Naive B cell (primary cell): ENCODE measurements at places on chromosomes 5 and 9. TPM values are rescaled to one million over a fixed set of nuclear protein-coding genes. Genes with fewer than 3 reads are reported as not detected.

- no peaks in the 10 kb centered on the region for H3K36me3 ChIP-seq
- no peak for DNase-seq
- H3K27ac ChIP-seq, result no peak overlapping the region
- no peaks in the 10 kb centered on the region for H3K27me3 ChIP-seq
- H3K4me3 ChIP-seq, result no peak overlapping the region
Measured at GRCh38 chr5:120843390-120843980, 379.4 kb downstream of the PRR16 start.

GRCh38 chr5:62974623-62975022 is 396.0 kb downstream of the LRRC70 start:
- no peak for DNase-seq
- no peaks in the 10 kb centered on the region for H3K4me1 ChIP-seq
- H3K27ac ChIP-seq, result no peak overlapping the region
- H3K4me3 ChIP-seq, result no peak overlapping the region
- no peaks in the 10 kb centered on the region for H3K27me3 ChIP-seq

DNA sequence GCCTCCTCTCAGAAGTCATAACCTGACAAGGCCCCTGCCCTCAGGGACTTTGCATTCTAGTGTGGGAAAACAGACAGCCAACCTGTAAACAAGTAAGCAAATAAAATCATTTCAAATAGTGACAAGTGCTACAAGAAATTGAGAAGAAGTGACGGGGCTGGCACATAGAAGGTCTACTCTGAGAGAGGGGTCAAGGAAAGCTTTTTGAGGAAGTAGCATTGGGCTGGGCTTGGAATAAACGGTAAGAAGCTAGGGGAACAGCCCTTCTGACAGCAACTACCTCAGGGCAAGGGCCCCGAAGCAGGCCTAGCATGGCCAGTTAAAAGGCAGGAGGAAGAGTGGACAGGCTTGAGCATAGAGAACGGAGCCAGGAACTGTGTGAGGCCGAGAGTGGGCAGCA is 4.8 kb upstream of the SLC2A8 start:
- no peaks in the 10 kb centered on the region for H3K36me3 ChIP-seq
- DNase-seq, result no peak
- peaks cover 5% of the 10 kb centered on the region for H3K4me1 ChIP-seq
- H3K27me3 ChIP-seq, result peaks cover 17% of the 10 kb centered on the region
- H3K4me3 ChIP-seq, result no peak overlapping the region
- H3K27ac ChIP-seq, result no peak overlapping the region

- no peaks in the 10 kb centered on the region for H3K27me3 ChIP-seq
- DNase-seq, result no peak
- H3K4me1 ChIP-seq, result no peaks in the 10 kb centered on the region
- H3K36me3 ChIP-seq, result peaks cover 8% of the 10 kb centered on the region
Measured at GRCh38 chr9:115373000-115373709, 255.2 kb upstream of the TNC start.

DNA sequence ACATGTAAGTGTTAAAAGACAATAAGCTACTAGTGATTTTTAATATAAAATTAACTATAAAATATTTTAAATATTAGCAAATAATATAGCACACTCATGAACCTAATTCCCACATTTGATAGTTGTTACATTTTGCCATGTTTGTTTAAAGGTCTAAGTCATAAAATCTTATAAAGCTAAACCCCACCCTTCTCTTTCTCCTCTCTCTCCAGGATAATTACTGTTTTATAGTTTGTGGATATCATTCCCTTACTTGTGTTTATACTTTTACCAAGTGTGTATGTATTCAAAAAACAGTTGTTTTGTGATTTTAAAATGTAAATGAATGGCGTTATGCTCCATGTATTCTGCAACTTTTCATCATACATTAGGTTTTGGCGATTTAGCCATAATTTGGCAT is 34.2 kb downstream of the LYRM7 start:
- H3K27ac ChIP-seq, result peak overlapping the region; percentile 84
- peaks cover 14% of the 10 kb centered on the region for H3K4me1 ChIP-seq
- DNase-seq, result no peak
- H3K4me3 ChIP-seq, result no peak overlapping the region
- no peaks in the 10 kb centered on the region for H3K36me3 ChIP-seq

- H3K36me3 ChIP-seq, result no peaks in the 10 kb centered on the region
- H3K27me3 ChIP-seq, result peaks cover 51% of the 10 kb centered on the region
- no peak for DNase-seq
- H3K27ac ChIP-seq, result no peak overlapping the region
- no peak overlapping the region for H3K4me3 ChIP-seq
Measured at GRCh38 chr5:176687881-176688280, 40.6 kb downstream of the TSPAN17 start.

- peaks cover 18% of the 10 kb centered on the region for H3K4me1 ChIP-seq
- H3K27ac ChIP-seq, result no peak overlapping the region
- no peak for DNase-seq
- H3K27me3 ChIP-seq, result no peaks in the 10 kb centered on the region
Measured at GRCh38 chr5:113047234-113047633, 70.6 kb downstream of the DCP2 start.

SLC25A48 gene
- polyA plus RNA-seq, result not detected

DNA sequence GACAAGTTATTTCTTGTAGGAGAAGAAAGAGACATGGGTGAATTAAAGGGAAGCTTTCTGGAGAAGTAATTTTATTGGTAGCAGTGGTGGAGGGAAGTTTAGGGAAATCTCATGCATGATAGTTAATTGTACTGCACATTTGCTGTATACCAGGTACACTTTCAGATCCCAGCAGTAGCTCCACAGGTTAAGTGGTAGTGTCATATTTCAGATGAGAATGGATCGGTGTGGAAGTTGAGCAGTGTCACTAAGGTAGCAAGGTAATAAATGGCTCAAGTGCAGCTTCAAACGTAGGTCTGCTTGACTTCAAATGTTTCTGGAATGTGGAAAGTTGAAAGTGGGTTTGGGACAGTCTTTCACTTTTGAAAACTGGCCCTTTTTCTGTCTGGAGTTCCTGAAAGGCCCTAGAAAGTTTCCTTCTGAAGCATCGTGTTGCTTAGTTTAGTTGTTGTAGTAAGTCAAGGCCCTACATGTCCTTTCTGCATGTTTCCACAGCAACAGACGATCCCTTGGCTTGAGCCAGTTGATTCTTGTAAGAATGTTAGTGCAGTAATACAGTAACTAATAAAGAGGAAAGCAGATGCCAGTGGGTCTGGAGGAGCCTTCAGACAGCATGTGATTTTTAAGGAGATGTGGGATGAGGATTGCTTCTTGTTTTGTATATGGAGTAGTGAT is 3.7 kb downstream of the CLTA start:
- no peaks in the 10 kb centered on the region for H3K36me3 ChIP-seq
- peaks cover 51% of the 10 kb centered on the region for H3K4me1 ChIP-seq
- H3K27me3 ChIP-seq, result no peaks in the 10 kb centered on the region

EQTN gene
- polyA plus RNA-seq, result not detected

GRCh38 chr5:33891788-33892619 is at the start of gene ADAMTS12:
Gene ADAMTS12 (minus strand): TSS chr5:33891990. CDS start chr5:33891856, 134 bp downstream.
- peaks cover 62% of the 10 kb centered on the region for H3K27me3 ChIP-seq
- no peak within 1 kb of the TSS for H3K27ac ChIP-seq
- H3K4me1 ChIP-seq, result no peaks in the 10 kb centered on the region
- no peak for DNase-seq
- H3K36me3 ChIP-seq, result no peaks in the 10 kb centered on the region

PCDHGC4 gene
- not detected for polyA plus RNA-seq

- DNase-seq, result no peak
- H3K4me3 ChIP-seq, result no peak overlapping the region
- peaks cover 7% of the 10 kb centered on the region for H3K4me1 ChIP-seq
- no peak overlapping the region for H3K27ac ChIP-seq
- no peaks in the 10 kb centered on the region for H3K36me3 ChIP-seq
Measured at GRCh38 chr5:68544648-68545552, 329.3 kb downstream of the PIK3R1 start.

DNA sequence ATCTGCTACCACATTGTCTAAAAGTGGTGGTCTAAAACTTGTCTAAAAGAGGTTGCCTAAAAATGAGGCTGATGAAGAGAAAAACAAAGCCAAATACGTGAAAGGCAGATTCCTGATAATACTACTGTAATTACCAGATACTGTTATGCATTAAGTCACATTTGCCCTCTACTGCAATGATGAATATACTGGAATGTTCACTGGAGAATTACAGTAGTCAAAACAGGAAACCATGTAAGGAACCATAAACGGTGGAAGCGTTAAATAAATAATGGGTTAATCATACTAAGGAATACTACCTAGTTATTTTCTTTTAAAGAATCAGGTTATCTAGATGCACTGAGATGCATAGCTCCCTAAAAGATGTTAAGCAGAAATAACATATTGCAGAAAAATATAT is 201.3 kb downstream of the MCTP1 start:
- H3K27me3 ChIP-seq, result no peaks in the 10 kb centered on the region
- H3K4me1 ChIP-seq, result peaks cover 16% of the 10 kb centered on the region
- no peaks in the 10 kb centered on the region for H3K36me3 ChIP-seq
- H3K27ac ChIP-seq, result no peak overlapping the region

GRCh38 chr5:20972419-20972925 is 984.5 kb upstream of the CDH18 start:
- H3K27me3 ChIP-seq, result no peaks in the 10 kb centered on the region
- DNase-seq, result no peak
- peaks cover 5% of the 10 kb centered on the region for H3K4me1 ChIP-seq
- no peaks in the 10 kb centered on the region for H3K36me3 ChIP-seq
- H3K4me3 ChIP-seq, result peak overlapping the region; percentile 61
- no peak overlapping the region for H3K27ac ChIP-seq

GADD45G gene
- 0.96 TPM for polyA plus RNA-seq

- H3K27ac ChIP-seq, result peak overlapping the region; percentile 54
- DNase-seq, result no peak
- H3K4me1 ChIP-seq, result peaks cover 61% of the 10 kb centered on the region
- no peaks in the 10 kb centered on the region for H3K27me3 ChIP-seq
- no peak overlapping the region for H3K4me3 ChIP-seq
Measured at GRCh38 chr5:79242242-79243039, 6.5 kb downstream of the JMY start.

- H3K27me3 ChIP-seq, result peaks cover 9% of the 10 kb centered on the region
- H3K27ac ChIP-seq, result no peak overlapping the region
- H3K4me1 ChIP-seq, result peaks cover 3% of the 10 kb centered on the region
- H3K36me3 ChIP-seq, result no peaks in the 10 kb centered on the region
- no peak for DNase-seq
- H3K4me3 ChIP-seq, result no peak overlapping the region
Measured at GRCh38 chr5:139910036-139910435, 114.4 kb downstream of the PSD2 start.

DNA sequence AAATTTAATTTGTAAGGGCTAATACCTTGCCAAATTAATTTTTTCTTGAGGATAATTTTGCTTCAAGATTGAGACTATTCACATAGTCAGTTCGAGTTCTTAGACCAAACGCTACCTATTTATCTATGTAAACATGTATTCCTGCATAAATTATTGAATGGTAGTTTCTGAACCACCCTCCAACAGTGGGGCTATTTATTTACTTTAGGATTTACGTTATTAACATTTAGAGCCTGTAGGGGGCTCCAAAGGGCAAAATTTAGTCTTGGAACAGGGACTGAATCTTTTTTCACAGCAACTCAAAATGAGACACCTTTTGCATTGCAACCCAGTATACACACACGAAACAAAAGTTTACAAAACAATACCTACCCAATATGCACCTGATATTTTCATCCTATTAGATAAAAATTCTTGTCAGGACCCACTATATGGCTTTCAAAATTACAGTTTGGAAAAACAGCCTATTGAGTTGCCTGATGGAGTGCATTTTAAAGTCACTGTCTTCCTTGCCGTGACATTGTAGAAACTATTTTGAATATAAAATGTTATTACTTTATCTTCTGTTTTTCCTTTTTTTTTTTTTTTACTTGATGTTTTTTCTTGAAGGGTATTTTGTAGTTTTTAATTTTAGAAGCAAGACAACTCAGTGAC is 47.1 kb upstream of the POU4F3 start:
- no peak overlapping the region for H3K4me3 ChIP-seq
- no peaks in the 10 kb centered on the region for H3K4me1 ChIP-seq
- no peaks in the 10 kb centered on the region for H3K36me3 ChIP-seq

GRCh38 chr5:66551945-66552344 is 44.2 kb upstream of the MAST4 start:
- H3K4me3 ChIP-seq, result no peak overlapping the region
- H3K27me3 ChIP-seq, result peaks cover 14% of the 10 kb centered on the region
- peak overlapping the region; percentile 91 for H3K27ac ChIP-seq
- peaks cover 21% of the 10 kb centered on the region for H3K36me3 ChIP-seq

GRCh38 chr9:545480-545879 is 296.0 kb upstream of the DMRT1 start:
- DNase-seq, result no peak
- no peak overlapping the region for H3K4me3 ChIP-seq
- peaks cover 24% of the 10 kb centered on the region for H3K27me3 ChIP-seq
- no peaks in the 10 kb centered on the region for H3K4me1 ChIP-seq
- H3K27ac ChIP-seq, result no peak overlapping the region

DNA sequence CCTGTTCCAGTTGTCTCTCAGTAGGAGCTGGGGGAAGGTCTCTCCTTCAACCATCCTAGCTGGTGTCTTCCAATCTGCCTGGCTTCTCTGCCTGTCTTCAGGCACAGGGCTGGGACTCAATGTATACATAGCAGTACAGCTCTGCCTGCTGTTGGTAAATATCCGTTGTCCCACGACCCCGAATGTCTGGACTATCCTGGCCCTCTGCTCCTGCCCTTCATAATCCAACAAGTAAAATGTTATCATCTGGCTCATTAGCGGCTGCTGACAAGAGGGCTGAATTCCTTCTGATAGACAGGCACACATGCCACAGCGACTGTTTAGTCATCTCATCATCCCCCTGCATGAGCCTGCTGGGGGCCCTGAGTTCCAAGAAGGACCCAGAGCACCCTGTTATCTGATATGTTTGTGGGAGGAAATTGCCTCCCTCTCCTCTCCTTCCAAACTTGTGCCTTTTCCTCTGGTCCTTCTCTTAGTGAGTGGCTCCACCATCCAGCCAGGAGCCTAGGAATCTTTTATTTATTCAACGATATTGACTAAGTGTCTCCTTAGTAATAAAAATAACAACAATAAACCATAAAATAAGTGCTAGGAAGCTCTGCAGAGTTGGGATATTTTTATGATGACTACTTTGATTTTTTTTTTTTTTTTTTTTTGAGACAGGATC is 29.5 kb upstream of the TGFBR1 start:
- no peaks in the 10 kb centered on the region for H3K36me3 ChIP-seq
- H3K27me3 ChIP-seq, result no peaks in the 10 kb centered on the region
- no peak for DNase-seq
- no peak overlapping the region for H3K4me3 ChIP-seq
- peaks cover 19% of the 10 kb centered on the region for H3K4me1 ChIP-seq

PGM5 gene
- not detected for polyA plus RNA-seq

- no peak for DNase-seq
- H3K27me3 ChIP-seq, result no peaks in the 10 kb centered on the region
- no peak overlapping the region for H3K27ac ChIP-seq
- H3K36me3 ChIP-seq, result no peaks in the 10 kb centered on the region
Measured at GRCh38 chr5:19777363-19777762, 210.6 kb downstream of the CDH18 start.

SHOC1 gene
- polyA plus RNA-seq, result not detected

DNA sequence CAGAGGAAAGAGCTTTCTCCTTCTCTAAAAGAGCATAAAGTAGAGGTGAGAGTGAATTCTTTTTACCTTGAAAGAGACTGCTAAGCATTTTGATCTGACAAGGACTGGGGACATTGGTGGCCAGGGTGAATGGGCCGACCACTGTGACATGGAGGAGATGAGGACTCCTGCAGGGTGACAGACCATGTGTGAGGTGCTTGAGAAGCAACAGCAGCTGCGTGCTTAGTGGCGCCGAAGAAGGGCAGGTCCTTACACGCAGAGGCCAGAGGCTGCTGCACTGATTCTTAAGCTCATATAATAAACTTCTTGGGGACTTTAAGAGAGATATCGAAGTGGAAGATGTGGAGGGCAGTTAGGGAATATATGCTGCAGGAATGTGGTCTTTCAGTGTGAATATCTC is 8.7 kb upstream of the JAKMIP2 start:
- DNase-seq, result no peak
- no peaks in the 10 kb centered on the region for H3K36me3 ChIP-seq
- H3K27me3 ChIP-seq, result peaks cover 11% of the 10 kb centered on the region

ROPN1L gene
- not detected for polyA plus RNA-seq
